ENCODE measurements at places on chromosomes 4 and X. TPM values are rescaled to one million over a fixed set of nuclear protein-coding genes. Genes with fewer than 3 reads are reported as not detected.

Gene NDP
- 0.17 TPM for total RNA-seq

Gene SSX2B
- not detected for total RNA-seq

Gene USP17L11
- not detected for total RNA-seq

Gene SRPK3
- total RNA-seq, result 0.58 TPM

Gene P2RY4
- total RNA-seq, result 0.44 TPM

Gene CXCL11
- total RNA-seq, result 0.15 TPM

Gene NHSL2
- 19.8 TPM for total RNA-seq

Gene JCHAIN
- 5.8 TPM for total RNA-seq

Gene H2AZ1
- 760 TPM for total RNA-seq

Gene PABPC1L2B
- total RNA-seq, result not detected

Gene FAM47E
- 1.3 TPM for total RNA-seq

Gene HSFX1
- total RNA-seq, result 0.87 TPM

Gene NONO
- 350 TPM for total RNA-seq

Gene SMIM10
- total RNA-seq, result 6.4 TPM

Gene FGG
- total RNA-seq, result not detected

Gene UTP3
- total RNA-seq, result 21.8 TPM

Gene ADH1B
- total RNA-seq, result 281 TPM

Gene CXCL6
- total RNA-seq, result 3.5 TPM

Gene POU4F2
- not detected for total RNA-seq

Gene IL2
- not detected for total RNA-seq

Gene CT83
- not detected for total RNA-seq

Gene GSX2
- total RNA-seq, result not detected

Gene SPANXD
- total RNA-seq, result not detected

Gene CSAG3
- not detected for total RNA-seq

Gene AMBN
- total RNA-seq, result not detected

Gene C4orf50
- not detected for total RNA-seq

Gene TLR6
- total RNA-seq, result 1.3 TPM

Gene PRDX4
- 219 TPM for total RNA-seq

Gene CXCL8
- 0.58 TPM for total RNA-seq

Gene IGFBP7
- total RNA-seq, result 55.9 TPM

Gene PLAC1
- 2.2 TPM for total RNA-seq

Gene TAF7L
- total RNA-seq, result 0.58 TPM

Gene ARHGAP36
- total RNA-seq, result not detected

Gene ARMCX2
- total RNA-seq, result 164 TPM

Gene SASH3
- not detected for total RNA-seq

Gene PGAM4
- not detected for total RNA-seq

Gene UBA6
- total RNA-seq, result 196 TPM

Gene YIPF7
- not detected for total RNA-seq

Gene PLRG1
- total RNA-seq, result 119 TPM

Gene ZNF711
- under 0.01 TPM for total RNA-seq

Gene MAOB
- 7.7 TPM for total RNA-seq

Gene NAP1L3
- 4.9 TPM for total RNA-seq

Gene TRIM61
- 5.0 TPM for total RNA-seq

Gene TMEM271
- not detected for total RNA-seq

Gene DSPP
- total RNA-seq, result not detected

Gene ASB9
- 2.5 TPM for total RNA-seq

Gene CYSLTR1
- total RNA-seq, result 0.29 TPM

Gene CCDC158
- under 0.01 TPM for total RNA-seq

Gene LONRF3
- total RNA-seq, result 0.33 TPM

Gene CFP
- total RNA-seq, result 0.33 TPM

Gene TEX13C
- total RNA-seq, result not detected

Gene MBNL3
- total RNA-seq, result 3.0 TPM

Gene ZFYVE28
- 23.3 TPM for total RNA-seq

Gene CT45A1
- total RNA-seq, result not detected

Gene ADD1
- total RNA-seq, result 191 TPM
